ENCODE measurements at places on chromosomes 11 and 22.

GRCh38 chr11:69636512-69637197 is 4.3 kb upstream of the CCND1 start:
- DNase-seq, result no peak

GRCh38 chr11:123354371-123354975 is 75.6 kb upstream of the GRAMD1B start:
- DNase-seq, result no peak

DNA sequence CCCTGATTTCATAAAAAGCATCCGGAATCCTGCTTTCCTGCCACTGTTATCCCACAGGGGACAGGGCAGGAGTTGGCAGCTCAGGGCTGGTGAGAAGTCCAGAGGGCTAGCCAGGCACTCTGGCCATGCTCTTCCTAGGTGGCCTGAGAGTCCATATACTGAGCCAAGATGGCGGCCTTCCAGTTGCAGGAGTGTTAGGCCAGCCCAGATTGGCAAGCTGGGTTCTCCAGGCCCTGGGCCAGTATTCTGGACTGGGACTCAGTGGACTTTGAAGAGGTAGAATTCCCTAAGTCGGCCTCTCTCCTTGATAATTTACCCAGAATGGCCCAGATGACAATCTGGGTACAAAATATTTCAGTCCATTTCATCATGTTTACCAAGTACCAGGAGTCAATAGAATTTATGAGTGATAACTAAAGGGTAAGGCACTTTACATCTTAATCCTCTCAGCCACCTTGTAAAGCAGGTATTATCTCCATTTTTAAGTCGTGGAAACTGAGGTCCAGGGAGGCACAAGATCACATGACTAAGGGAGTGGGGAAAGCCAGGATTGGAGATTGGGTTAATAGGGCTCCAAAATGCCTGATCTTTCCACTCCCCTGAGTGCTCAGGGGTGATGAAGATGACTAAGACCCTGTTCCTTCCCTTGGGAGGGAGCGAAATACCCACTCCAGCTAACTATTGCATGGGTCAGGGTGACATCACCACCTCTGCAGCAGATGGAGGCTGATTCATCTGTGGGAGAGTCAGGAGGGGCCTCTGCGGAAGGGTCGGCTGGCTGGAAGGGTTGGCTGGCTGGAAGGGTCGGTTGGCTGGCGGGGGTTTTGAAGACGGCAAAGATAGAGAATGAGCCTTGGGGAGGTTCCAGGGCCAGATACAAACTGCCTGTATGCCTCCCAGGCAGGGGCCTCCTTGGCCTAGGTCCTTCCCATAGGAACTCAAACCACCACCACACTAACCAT is 1.2 kb upstream of the MICALL1 start:
- DNase-seq, result no peak

DNA sequence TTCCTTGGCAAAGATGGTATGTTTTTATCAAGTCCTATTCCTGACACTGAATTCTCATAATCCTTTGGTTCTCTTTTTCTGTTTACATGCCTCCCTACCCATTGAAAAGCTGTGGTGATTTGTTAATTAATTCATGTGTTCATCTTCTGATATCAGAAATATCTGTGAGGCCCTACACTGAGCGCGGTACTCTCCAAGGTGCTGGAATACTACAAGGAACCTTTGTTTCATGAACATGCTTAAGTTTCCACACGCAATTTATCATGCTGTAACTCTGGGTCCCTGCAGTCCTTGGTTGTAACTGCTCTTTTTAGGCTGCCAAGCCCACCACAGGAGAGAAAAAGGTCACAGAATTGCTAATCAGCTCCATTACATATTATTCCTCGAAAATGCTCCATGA is 331.8 kb downstream of the FAT3 start:
- no peak for DNase-seq

- no peak for DNase-seq
Measured at GRCh38 chr11:115920841-115921480, 416.7 kb upstream of the CADM1 start.

- no peak for DNase-seq
Measured at GRCh38 chr11:2748814-2749554, 49.2 kb upstream of the KCNQ1OT1 start.

DNA sequence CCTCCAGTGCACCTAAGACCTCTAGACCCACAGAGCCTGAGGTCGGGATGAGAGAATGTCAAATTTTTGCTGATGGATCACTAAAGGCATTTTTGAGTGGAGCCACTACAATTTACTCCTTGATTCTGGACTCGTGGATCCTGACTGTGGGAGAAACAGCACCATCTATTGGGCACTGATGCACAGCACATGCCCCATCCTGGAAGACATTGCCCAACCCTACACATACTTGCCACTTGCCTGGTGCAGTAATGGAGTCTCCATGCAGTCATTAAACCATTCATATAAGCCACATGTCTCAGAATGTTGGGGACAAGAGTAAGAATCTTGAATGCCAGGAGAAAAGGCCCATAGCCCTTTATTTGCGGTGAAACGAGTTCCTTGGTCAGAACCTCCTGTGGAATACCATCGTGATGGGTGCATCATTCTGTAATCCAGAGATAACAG is 103.9 kb downstream of the GGTLC2 start:
- DNase-seq, result no peak

DNA sequence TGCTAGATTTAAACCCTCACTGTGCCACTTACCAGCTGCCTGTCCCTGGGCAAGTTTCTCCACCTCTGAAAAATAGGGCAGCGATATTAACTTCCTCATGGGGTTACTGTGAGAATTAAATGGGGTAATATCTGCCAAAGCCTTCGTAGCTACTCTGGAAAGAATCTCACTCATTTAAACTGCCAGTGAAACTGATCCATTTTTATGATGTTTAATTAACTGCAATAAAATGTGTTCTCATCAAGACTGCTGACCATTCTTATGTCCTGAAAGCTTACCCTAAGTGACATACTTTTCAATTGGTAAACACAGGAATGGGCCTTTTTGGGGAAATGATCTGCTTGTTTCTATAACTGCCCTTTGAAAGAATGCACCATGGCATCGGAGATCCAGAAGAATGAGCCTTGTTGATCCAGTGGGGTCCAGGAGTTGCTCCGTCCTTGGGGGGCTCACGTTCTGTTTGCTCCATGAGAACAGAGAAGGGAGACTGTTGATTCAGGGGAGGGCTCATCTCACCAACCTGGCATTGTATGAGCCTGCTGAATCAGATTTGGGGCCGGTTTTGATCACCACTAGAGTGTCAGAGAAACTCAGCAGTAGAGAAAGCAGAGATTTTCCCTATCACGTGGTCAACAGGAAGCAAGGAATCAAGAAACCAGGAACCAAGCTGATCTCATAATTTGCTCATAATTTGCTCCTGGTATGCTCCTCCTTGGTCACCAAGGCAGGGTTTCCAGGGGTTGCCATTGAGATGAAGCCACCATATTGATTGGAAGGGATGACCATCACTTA is 7.0 kb upstream of the CCDC86 start:
- DNase-seq, result no peak
